ENCODE measurements at places on chromosomes 2 and 18.

DNA sequence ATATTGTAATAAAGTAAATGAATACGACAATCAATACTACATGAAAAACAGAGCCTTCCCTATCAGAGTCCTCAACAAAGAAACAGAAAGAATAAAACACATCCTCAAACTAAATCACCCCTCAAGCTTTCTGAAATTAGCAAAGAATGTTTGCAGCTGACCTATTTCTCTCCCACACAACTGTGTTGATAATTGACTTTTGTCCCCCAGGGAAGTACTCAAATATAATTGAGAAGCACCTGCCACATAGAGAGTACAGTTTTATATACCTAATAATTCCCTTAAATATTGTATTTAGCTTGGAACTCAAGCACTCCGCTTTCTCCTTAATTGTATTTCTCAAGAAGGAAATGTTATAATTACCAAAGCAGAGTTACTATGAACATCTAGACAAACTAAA, 12.6 kb downstream of the CACNB4 start:
- DNase-seq = no peak

DNA sequence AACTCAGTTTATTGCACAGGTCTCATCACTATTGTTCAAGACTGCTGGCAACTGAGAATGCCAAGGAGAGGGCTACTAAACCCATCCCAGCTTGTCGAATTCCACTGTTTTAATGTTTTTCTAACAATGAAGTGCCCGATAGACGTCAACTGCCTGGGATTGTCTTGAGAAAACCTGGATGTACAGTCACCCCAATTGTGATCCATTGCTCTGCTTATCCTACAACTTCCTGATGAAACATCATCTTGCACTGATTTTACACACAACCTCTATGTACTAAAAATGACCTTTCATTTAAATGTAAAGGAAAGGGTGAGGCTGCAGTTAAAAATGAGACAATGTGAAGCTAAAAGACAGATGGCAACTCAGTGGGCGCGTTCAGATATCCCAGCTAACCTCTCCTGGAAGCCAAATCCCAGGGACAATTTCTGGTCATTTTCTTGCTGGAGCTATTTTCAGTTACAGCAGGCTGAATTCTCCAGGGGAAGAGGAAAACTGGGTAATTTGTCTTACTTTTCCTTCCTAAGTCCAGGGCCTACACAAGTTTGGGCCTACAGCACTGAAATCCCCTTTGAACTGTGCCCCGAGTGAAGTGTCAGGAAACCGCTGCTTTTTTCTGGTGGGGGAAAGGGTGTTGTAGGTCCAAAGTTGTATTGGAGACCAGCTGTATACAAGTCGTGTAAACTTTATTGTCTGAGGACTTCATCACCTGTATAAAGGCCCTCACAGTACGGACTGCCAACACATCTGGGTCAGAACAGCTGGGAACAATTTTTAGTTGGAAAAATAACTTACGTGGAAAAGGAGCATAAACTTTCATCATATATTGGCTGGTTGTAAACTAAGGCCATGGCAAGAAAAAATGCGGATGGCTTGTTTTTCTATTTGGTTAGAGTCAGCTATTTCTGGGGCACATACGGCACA, 68.9 kb upstream of the LTBP1 start:
- DNase-seq = no peak

- no peak for DNase-seq
Observed at GRCh38 chr2:168343586-168343985, 96.2 kb upstream of the STK39 start.

GRCh38 chr2:219684721-219685689, 57.6 kb downstream of the SLC4A3 start:
- DNase-seq = peak; percentile 86

- DNase-seq = no peak
Observed at GRCh38 chr2:167732326-167732725, 515.1 kb downstream of the STK39 start.

DNA sequence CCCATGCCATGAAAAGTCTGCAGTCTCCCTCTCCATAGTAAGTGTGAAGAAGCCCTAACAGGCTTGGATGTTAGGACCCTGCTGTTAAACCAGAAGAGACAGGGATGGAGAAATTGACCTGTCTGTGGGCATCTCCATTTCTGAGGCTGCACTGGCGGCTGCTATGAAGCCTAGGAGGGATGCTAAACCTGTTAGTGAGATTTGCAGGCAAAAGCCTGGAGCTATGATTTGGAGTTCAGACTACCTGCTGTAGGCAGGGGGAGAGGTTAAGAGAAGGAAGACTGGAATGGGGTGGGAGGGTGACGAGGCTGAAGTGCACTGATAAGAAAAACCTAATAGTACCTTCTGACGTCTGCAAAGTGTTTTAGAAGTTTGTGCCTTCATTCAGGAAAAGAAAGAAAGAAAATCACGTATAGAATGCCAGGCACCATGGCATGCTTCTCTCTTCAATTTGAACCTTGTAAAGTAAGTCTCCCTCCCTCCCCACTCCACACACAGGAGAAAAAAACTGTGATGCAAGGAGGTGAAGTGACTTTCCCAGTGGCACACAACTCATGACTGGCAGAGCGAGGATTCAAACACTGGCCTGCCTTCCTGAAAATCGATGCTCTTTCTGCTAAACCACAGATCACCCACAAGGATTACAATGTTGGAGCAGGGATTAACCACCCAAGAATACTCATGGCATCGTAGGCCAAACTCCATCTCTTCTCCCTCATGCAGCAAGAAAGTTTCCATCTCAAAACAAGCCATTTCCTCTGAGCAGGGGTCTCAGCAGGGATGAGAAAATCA, 98.5 kb upstream of the PKDCC start:
- DNase-seq = no peak

- no peak for DNase-seq
Observed at GRCh38 chr2:238857959-238858358, 10.1 kb downstream of the TWIST2 start.

- DNase-seq = no peak
Observed at GRCh38 chr2:33644215-33644614, 45.1 kb upstream of the FAM98A start.

DNA sequence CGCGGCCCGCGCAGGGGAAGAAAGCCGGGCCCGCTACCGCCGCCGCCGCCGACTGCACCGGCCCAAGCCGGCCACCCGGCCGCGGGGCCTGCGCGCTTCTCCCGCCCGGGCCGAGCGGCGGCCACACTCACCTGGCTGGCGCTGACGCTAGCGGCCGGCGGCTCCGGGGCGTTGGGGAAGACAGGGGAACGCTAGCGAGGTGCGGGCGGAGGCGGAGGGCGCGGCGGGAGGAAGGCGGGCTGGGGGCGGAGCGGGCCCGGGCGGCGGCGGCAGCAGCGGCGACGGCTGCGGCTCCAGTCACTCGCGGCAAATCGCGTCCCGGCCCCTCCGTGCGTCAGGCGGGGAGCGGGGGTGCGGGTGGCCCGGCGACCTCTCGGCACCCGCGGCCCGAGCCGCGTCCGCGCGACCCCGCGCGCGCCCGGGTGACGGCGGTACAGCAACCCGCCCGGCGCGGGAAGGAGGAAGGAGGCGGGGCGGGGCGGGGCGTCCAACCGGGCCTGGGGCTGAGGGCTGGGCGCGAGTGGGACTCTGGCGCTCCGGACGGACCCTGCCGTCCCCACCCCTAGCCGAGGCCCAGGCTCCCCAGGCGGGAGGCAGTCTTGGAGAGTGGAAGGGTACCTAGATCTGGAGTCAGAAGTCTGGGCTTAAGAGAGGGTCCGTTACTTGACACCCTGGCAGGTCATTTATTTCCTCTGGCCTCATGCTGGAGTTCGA, at the start of gene SESTD1:
TSS of gene SESTD1 (minus strand) at position 465 of the 714 bp plus-strand sequence. CDS start 72,991 bp downstream, outside the sequence.
- no peak for DNase-seq

GRCh38 chr2:150531591-150531990, 44.1 kb upstream of the RND3 start:
- no peak for DNase-seq

DNA sequence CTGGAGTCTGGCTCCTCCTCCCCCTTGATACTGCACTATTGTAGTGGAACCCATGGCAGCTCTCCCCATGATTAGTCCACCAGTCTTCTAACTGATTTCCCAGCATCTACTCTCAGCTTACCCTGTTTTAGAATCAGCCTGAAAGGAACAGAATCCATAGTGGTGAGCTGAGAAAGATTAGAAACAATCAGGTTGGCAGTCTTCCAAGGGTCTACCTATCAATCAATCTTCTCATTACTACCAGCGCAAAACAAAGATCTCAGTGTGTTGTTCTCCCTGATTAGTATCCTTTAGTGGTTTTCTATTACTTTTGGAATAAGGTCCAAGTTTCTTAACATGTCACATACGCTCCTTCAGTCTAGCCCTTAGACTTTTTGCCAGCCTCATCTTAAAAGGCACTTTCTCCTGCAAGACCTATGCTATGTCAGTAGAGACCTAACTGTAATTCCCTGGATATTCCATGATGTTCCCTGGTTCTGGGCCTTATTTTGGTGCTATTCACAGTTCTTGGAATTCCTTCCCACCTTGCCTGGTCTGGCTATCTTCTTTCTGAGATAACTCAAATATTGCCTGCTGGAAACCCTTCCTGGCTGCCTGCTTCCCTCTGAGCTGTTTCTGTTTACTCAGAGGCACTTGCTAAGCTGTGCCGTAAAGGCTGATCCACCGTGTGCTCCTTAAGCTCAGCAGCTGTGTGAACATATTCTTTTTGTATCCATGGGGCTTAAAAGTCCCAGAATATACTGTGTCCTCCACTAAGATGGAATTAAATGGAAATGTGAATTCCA, 32.6 kb downstream of the LAMA3 start:
- DNase-seq = no peak

DNA sequence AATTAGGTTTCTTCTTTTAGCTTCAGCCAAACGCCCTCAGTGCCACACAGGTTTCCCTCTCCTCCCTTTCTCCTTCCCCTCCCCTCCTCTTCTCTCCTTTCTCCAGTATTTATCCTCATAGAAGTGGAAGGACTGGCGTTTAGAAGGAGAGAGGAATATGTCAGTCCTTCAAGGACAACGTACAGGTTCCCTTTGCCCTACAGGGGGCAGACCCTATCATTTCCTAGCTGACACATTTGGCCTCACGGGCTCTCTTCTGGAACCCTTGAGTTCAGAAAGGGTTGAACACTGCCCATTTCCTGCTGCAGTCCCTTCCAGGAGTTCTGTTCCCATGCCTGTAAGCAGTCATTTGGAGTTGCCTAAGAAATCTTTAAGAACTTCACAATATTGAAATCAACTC, 46.1 kb downstream of the CDCA7 start:
- no peak for DNase-seq

DNA sequence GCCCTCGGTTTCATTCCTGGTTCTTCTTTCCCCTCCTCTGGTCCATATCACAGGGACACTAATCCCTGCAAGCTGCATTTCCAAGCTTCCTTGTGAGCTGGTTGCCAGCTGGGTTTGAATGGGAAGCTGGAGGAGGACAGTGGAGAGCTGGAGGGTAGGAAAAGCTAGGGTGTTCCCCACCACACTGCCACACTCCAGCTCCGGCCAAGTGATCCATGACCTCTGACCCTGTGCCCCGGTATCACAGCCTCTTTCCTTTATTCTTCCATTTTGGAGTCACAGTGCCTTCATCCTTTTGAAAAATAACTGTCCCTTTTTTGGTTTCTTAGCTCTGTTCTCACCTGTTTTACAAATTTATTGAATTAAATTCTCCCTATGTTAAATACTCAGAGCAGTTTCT, 13.1 kb upstream of the NR4A2 start:
- DNase-seq = no peak

- no peak for DNase-seq
Observed at GRCh38 chr2:157413326-157414035, 30.4 kb downstream of the CYTIP start.

- DNase-seq = peak; percentile 76
Observed at GRCh38 chr2:187360286-187360685, 87.8 kb downstream of the CALCRL start.

DNA sequence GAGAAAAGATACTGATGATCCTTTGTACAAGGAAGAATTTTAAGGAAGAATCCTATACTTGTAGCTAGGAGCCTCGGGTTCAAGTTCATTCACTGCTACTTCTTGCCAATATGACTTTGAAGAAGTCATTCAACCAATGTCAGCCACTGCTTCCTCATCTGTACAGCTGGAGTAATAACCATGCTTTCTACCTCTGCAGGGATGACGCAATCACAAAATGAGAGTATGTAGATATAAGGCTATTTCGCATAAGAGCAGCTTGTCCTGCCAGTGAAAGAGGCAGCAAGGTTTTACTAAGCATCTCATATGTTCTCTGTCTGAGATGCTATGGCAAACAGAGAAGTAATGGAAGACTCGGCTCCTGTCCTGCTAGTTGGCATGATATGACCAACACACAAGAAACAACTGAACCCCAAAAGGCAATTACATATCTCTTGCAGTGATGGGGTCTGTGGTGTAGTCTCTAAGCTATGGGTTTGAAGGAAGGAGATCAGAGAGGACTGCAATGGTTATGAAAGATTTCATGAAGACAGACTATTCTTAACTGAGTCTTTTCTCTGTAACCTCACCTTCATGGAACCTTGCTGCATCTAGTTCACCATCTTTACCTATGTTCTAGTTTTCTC, 9.2 kb downstream of the AAK1 start:
- DNase-seq = no peak

DNA sequence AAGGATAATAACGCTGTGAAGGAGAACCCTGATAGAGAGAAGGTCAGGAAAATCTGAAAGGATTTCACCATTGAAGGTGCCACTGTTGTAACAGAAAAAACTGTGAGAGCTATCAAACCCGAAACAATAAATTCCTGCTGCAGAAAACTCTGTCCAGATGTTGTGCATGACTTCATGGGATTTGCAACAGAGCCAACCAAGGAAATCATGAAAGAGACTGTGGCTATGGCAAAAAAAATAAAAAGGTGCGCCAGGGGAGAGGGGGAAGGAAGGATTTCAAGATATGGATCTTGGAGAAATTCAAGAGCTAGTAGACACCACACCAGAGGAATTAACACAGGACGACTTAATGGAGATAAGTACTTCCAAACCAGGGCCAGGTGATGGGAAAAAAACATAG, 88.0 kb downstream of the LDLRAD4 start:
- no peak for DNase-seq

DNA sequence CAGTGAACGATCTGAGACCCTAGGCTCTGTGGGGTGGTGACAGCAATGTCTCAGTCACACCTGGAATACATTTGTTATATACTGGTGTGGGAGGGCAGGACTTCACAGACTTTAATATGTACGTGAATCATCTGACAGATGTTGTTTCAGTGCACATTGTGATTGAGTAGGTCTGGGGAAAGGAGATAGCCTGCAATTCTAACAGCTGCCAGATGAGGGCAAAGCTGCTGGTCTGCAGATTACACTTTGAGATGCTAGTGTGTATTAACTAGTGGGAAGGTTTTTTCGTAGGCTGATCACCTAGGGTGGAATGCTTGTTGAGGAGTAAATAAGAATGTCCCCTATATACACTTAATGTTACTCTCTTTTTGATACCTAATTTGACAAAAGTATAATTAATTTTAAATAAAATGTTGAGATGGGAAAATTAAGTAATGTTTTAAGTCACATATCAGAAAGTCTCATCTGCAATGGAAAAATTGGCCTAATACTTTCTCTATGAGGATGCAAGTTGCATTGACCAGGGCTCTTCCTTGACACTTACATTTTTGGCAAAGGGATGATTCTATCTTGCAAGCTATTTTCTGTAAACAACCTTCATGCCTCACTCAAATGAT, 496.9 kb upstream of the HNMT start:
- DNase-seq = peak; percentile 5

GRCh38 chr2:290090-290722, 2.3 kb upstream of the ALKAL2 start:
- DNase-seq = peak; percentile 16

Data from epithelial cell of prostate (primary cell).